ENCODE measurements at places on chromosomes 1 and 21. TPM values are rescaled to one million over a fixed set of nuclear protein-coding genes. Genes with fewer than 3 reads are reported as not detected.
A peak's percentile ranks its signal among the peaks of the same experiment; 100 is the strongest.

Gene KIF17
- total RNA-seq: 0.16 TPM

DNA sequence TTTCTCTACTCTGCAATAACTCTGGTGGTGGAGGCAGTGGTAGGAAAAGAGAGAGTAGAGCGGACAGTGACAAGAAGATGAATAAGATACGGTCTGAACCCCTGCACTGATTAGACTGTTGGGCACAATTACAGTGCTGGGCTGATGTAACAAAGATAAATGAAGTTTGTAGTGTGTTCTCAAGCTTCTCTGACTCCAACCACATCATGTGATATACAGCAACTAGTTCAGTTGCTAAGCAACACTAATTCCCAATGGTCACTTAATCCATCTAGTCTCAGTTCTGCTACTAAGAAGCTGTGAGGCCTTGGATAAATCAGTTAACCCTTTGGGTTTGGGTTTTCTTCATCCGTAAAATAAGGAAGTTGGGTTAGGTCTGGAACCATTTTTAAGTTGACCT, 17.3 kb downstream of the DDR2 start:
- no peaks in the 10 kb centered on the region for H3K27me3 ChIP-seq
- no peaks in the 10 kb centered on the region for H3K36me3 ChIP-seq
- H3K27ac ChIP-seq: no peak overlapping the region
- no peak for DNase-seq
- no peak overlapping the region for H3K4me3 ChIP-seq

DNA sequence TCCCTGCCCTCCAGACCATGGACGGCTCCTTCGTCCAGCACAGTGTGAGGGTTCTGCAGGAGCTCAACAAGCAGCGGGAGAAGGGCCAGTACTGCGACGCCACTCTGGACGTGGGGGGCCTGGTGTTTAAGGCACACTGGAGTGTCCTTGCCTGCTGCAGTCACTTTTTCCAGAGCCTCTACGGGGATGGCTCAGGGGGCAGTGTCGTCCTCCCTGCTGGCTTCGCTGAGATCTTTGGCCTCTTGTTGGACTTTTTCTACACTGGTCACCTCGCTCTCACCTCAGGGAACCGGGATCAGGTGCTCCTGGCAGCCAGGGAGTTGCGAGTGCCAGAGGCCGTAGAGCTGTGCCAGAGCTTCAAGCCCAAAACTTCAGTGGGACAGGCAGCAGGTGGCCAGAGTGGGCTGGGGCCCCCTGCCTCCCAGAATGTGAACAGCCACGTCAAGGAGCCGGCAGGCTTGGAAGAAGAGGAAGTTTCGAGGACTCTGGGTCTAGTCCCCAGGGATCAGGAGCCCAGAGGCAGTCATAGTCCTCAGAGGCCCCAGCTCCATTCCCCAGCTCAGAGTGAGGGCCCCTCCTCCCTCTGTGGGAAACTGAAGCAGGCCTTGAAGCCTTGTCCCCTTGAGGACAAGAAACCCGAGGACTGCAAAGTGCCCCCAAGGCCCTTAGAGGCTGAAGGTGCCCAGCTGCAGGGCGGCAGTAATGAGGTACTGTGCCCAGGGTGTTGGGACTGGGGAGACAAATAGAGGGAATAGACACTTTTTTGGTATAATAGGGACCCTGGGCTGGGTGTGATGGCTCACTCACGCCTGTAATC, 1.0 kb downstream of the ZBTB48 start:
- no peak for DNase-seq
- H3K4me3 ChIP-seq: peak overlapping the region; percentile 95
- H3K27me3 ChIP-seq: no peaks in the 10 kb centered on the region
- H3K36me3 ChIP-seq: peaks cover 4% of the 10 kb centered on the region
- peaks cover 31% of the 10 kb centered on the region for H3K4me1 ChIP-seq

GRCh38 chr1:145695821-145696629, 11.1 kb downstream of the PDZK1 start:
- no peak overlapping the region for H3K4me3 ChIP-seq
- H3K27ac ChIP-seq: no peak overlapping the region
- H3K4me1 ChIP-seq: peaks cover under 1% of the 10 kb centered on the region

GRCh38 chr1:203044546-203045250, 18.4 kb downstream of the PPFIA4 start:
- H3K27ac ChIP-seq: no peak overlapping the region
- H3K4me3 ChIP-seq: no peak overlapping the region
- no peaks in the 10 kb centered on the region for H3K4me1 ChIP-seq
- DNase-seq: no peak
- H3K36me3 ChIP-seq: peaks cover 3% of the 10 kb centered on the region

GRCh38 chr1:34319218-34319617, 142.5 kb downstream of the C1orf94 start:
- no peaks in the 10 kb centered on the region for H3K27me3 ChIP-seq
- no peaks in the 10 kb centered on the region for H3K4me1 ChIP-seq
- no peak overlapping the region for H3K27ac ChIP-seq
- H3K4me3 ChIP-seq: no peak overlapping the region
- no peaks in the 10 kb centered on the region for H3K36me3 ChIP-seq

Measured in activated naive CD8-positive, alpha-beta T cell treated with anti-CD3 and anti-CD28 coated beads for 36 hours (primary cell).